Osteocyte (in vitro differentiated cells): ENCODE measurements at places on chromosomes 16 and 17.

GRCh38 chr17:66675273-66675990 is 159.5 kb upstream of the CACNG5 start:
- DNase-seq, result no peak

DNA sequence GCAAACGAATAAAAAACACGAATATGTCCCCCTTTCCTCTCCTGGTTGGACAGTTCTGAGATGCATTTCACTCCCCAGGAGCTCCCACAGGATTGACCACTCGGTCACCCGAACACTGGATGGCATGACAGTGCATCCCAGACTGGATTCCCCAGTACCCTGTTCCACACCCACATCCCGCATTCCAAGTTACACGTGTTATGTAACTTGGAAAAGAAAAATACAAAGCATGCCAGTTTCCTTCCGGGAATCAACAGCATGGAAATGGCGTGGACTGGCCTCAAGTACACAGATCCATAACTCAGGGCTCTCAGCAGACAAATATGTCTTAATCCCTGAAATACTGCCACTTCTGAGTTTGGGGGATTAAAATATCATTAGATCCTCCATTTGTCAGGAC is 12.6 kb upstream of the KLHL36 start:
- no peak for DNase-seq

GRCh38 chr17:49989518-49989880 is 5.5 kb downstream of the DLX3 start:
- DNase-seq, result no peak

DNA sequence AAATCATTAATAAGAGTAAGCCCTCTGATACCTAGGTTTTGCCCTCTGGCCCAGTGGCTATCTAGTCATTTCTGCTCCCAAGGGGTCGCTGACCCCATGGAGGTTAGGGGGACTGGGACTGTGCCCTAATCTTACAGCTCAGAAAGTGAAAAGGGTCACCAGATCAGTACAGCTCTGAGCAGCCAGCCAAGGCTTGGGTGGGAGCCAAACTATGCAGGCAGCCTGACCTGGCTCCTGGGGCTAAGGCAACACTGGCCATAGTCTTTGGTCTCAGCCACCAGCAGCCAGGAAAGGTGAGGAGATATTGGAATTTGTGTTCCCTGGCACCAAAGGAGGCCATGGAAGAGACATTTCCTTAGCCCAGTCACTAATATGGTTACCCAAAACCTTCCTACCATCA is 67.6 kb downstream of the ASIC2 start:
- DNase-seq, result no peak

DNA sequence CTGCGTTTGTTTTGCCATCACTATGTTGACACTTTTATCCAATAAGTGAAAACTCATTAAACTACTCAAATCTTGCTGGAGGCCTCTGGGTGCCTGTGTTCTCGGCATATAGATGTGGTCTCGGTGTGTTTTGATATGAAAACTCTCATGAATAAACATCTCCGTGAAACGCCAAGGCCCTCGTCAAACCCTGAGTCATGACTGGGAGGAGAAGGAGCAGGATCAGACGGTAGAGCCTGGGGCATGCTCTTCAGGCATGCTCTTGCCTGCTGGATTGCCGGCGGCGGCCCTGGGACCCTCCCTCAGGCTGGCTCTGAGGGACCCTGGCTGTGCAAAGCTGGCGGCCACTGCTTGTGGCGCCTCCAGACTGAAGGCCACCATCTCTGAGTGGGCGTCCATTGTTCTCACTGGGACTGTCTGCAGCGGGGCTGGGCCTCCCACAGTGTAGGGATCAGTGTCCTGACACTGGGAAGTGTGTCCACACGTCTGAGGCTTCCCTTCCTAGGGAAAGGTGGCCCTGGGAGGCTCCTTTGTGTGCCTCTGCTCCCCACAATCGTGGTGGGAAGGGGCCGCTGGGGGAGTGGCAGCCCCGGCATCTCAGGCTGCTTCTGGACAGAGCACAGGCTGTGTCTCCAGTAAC is 1.7 kb upstream of the NPB start:
- DNase-seq, result no peak

DNA sequence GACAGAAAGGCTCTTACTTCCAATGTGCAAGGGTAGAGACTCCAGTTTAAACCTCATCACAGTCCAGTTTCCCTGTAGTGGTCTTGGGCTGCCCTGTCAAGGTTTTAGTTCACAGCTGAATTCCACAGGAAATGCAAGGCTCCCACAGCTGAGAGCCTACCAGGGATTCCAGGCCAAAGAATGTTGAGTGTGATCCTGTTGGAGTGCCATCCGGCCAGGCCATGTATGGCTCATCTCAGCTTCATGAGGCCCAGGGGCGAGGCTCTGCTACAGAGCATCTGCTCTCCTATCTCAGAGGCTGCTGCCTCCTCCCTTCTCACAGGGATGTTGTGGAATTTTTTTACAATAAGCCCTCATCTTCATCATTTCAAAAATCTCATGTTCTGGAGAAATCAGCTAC is 239.8 kb upstream of the CCL2 start:
- DNase-seq, result peak; percentile 53

- no peak for DNase-seq
Observed at GRCh38 chr17:41539071-41539492, 11.0 kb upstream of the KRT19 start.

DNA sequence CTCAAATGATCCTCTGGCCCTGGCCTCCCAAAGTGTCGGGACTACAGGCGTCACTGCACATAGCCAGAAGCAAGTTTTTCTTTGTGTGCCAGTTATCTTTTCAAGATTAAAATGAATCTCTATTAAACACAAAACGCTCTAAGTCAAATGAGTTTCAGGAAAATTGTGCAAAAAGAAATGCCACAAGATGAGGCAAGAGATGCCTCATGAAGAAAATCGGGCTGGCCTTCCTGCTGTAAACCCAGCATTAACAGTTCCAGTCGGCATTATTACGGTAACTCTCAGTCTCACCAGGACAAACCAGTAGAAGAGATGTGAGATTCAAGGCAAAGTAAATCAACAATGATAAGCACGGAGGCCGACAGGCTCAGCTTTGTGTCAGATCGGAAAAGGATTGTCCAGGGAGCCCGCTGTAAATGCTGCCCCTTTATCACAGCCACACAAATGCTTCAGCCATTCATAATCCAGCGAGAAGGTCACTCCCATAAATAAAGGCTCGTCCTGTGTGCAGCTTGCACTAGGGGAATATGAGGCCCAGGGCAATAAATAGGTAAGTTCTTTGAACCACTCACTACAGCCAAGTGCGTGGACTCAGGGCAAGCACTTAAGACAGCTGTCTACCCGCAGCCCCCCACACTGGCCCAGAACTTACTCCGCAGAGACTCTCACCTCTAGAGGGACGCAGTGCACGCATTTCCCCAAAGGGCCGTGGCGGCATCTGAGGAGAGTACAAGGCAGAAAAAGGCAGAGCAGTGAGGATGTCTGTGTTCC is 27.2 kb downstream of the NPLOC4 start:
- no peak for DNase-seq
